ENCODE measurements at places on chromosomes 3 and 15. TPM values are rescaled to one million over a fixed set of nuclear protein-coding genes. Genes with fewer than 3 reads are reported as not detected.

NUP210 gene
- total RNA-seq, result 6.7 TPM

DNA sequence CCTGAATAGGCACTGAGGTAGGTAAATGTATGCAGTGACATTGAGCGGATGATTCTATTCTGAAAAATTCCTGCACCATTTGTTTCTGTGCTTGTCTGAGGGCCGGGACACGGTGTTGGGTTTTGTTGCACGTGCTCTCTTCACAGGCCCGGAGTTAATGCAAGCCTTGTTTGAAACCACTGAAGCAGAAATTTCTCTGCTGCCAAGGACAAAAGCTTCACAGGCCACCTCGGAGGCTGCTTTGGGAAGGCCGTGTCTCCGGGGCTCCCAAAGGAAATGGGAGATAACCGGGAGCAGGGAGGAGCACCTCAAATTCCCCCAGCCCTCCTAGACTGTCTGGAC lies 179.4 kb downstream of the OPA1 start:
- no peak for DNase-seq

- no peak for DNase-seq
These were observed 57.3 kb upstream of the PPP2R3A start for GRCh38 chr3:135908225-135908624.

GRCh38 chr15:64284042-64284441 lies 71.9 kb downstream of the CSNK1G1 start:
- no peak for DNase-seq

DNA sequence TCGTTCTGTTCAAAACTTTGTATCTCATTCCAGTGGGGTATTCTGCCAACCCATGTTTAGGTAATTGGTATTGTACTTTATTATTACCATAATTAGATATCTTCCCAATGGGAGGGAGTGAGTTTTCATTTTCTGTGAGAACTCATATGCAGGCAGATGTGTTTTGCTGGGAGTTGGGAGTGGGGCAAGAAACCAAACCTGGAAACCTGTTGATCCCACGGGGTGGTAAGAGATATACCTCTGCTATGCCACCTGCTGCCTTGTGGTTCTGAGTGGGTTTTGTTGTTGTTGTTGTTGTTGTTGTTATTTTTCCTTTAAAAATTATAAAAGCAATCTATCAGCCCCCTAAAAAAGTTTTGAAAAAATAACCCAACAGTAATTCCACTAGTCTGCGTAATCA lies 32.1 kb downstream of the ZNF592 start:
- no peak for DNase-seq

DNA sequence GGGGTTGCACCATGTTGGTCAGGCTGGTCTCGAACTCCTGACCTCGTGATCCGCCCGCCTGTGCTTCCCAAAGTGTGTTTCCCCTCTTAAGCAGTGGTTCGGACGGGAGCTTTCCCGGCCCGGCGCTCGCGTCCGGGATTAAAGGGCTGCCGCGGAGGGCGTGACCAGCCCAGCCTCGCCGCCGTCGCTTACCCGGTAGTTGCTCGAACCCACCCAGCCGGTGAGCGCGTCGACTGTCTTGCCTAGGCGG lies 513 bp downstream of the CLASP2 start:
- peak; percentile 57 for DNase-seq

DNA sequence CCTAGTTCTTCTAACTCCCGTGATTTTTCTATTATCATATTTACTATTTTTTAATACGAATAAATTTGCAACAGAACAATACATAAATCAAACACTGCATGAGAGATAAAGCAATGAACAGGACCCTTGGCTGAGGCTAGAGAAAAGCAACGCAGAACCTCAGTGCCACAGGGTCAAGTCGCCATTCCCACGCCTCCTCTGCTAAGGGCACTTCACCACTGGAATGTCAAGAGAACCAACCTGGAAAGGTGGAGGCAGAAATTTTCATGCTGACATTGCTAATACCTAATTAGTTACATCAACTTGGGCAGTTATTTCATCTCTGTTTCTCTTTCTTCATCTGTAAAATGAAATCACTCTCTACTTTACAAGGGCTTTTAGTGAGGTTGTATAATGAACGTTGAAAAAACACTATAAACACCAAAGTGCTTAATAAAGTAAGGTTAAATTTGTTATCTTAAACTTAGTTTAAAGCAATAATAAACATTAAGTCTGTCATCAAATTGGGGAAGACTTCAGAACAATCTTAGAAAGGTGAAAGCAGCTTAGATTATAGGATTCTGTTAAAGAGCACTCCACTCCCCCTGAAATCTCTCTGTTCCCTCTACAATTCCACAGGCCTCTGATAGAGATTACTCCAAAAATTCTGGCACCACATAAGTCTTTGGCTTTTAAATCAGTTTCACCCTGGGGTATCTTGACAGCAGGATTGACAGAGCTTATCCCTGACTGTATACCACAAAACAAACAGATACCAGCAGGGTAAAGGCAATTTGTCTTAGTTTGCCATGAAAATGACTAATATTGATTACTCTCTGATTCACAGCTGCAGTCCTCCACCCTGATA lies 41.9 kb downstream of the PLCH1 start:
- DNase-seq, result no peak

- no peak for DNase-seq
These were observed 11.8 kb downstream of the INO80 start for GRCh38 chr15:41104234-41104633.

All from uterus (tissue), 4 donors.